ENCODE measurements at places on chromosomes 5 and 9.

DNA sequence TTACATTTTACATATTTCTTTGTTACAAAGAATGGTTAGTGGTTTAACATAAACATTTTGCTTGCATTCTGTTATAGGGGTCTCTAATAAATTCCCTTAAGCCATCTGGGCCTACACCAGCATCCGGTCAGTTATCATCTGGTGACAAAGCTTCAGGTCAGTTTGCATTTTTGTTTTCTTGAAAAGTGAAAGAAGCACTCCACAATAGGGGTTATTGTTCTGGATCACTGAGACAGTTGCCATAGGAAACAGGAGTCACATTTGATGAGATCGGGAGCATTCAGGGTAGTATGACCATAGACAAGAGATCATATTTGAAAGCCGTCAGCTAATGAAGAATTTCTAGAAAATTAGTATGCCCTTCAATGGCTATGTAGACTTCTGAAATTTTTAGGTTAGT, 63.6 kb downstream of the NUP214 start:
- DNase-seq: no peak

- DNase-seq: no peak
These were observed 208.6 kb downstream of the EPB41L4A start for GRCh38 chr5:112210430-112211005.

DNA sequence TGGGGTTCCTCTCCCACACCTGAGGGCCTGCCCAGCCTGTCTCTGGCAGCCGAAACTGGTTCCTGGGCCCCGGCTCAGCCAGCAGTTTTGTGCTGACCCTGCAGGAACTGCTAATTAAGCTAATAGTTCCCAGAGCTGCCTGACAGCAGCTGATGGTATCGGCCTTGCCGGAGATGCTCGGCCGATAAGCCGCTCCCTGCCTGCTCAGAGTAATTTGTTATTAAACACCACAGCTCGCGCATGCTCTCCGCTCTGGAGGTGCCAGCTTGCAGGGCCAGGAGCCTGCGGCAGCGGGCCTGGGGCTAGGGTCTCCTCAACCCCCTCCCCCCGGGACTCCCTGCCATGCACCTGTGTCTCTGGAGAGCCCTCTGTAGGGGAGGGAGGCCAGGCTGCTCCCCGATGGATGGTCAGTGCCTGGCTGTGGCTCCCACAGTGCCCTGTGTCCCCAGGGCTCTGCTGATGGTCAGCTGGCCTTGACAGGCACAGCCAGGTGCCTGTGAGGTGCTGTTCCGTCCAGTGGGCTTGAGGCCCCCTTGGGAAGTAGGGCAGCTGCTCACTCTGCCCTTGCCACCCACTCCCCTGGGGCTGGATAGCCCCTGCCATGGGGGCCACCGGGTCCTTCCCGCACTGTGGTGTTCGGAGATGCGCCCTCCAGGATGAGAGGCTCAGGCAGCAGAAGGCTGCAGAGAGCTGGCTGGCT, 41.7 kb downstream of the RXRA start:
- no peak for DNase-seq

DNA sequence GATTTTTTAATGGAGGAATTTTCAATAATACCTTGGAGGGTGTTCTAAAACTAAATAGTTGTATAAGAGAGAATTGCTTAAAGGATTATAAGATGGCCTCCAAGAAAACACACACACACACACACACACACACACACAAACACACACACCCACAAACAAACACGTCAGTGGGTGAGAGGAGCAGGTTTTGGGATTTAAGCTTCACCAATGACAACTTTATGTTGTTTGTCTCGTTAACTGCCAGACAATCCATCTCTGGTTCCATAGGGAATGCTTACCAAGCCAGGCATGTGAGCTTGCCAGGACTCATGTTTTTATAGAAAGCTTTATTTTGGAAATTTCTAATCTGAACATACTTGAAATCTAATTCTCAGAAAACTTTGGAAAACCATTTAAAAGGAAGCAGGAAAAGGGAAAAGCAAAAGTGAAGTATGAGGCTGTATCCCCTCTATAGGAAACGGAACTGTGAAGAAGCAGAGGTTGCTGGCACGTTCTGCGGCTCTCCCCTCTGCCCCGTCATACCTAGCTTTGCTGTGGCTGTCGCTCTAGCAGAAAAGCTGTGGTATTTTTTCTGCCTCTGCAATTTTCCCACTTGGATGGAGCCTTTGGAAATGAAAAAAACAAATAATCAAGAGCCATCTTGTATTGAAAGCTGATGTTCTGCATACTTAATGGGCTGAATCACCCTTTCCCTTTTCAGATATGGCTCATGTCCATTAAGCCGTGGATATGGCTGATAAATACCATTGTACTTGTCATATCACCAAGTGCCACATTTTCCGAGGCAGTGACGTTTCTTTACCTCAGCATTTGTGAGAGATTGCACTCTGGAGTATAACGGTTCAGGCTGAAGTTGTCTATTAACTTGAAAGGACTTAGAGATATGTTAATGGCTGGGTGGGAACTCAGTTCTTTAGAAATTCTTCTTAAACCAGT, 112.7 kb downstream of the NTRK2 start:
- DNase-seq: no peak

- peak; percentile 62 for DNase-seq
These were observed 18.8 kb downstream of the SMIM32 start for GRCh38 chr5:136174021-136174659.

- no peak for DNase-seq
These were observed 109.9 kb upstream of the IL12B start for GRCh38 chr5:159440235-159440634.

DNA sequence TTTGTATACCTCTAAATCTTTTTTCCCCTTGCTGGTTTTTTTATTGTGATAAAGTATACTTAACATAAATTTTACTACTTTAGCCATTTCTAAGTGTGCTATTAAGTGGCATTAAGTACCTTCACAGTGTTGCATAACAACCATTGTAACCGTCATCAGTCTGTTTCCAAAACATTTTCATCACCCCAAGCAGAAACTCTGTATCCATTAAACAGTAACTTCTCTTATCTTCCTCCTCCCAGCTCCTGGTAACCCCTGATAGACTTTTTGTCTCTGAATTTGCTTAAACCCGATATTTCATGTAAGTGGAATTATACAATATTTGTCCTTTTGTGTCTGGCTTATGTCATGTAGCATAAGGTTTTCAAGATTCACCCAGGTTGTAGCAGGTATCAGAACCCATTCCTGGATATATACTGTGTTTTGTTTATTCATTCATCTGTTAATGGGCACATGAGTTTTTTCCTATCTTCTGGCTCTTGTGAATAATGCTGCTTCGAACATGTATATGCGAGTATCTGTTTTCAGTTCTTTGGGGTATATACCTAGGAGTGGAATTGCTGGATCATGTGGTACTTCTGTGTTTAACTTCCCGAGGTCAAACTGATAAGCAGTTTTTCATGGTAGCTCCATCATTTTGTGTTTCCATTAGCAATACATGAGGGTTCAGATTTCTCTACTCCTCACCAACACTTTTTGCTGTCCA, 66.4 kb downstream of the EHMT1 start:
- DNase-seq: peak; percentile 11

DNA sequence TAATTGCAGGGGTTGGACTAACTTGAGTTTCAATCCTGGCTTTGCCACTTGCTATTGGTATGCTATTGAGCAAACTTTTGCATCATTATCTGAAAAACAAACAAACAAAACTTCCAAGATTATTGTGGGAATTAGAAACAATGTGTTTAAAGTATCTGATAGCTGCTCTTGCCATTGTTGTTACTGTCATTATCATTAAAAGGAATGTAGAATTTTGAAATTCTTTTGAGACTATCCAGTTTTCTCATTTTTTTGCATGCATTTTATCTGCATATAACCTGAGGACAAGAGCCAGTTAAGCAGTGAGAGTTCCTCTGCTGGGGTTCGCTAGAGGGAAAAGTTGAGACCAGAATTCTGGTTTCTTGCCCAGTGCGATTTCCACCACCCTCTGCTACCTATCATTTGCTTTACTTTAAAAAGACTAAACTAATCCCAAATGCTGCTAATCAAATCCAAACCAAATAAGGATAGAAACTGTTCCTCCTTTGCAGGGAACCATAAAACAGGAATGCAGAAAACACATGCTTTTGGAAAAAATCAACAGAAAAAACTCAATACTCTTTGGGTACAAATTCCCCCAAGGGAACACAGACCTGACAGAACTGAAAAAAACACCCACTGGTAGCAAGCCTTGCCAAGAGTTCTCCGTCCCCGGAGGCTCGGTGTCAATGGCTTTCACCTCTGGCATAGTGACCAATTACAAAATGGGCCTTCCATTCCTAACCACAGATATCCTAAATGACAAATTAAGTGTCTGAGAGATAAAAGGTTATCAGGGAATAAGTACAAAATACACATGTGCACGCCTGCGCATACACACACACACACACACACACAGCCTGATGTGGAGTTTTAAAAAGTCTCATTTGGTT, 373.7 kb downstream of the ARL15 start:
- no peak for DNase-seq

DNA sequence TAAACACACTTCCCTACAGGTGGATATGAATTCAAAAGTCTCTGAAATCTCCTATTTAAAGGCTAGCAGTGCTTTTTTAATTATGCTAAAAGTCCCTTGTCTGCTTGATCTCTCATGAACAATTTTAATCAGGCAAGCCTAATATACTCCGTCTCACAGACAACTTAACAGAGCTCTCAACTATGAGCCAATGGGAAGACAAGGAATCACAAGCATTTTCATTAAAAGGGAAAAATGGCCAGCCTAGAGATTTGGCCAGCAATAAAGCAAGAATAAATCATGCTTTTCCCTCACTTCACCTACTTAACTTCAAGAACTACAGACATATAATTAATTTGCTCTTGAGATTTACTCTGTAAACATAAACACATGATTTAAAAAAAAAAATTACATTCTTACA, 78.0 kb downstream of the RFX3 start:
- DNase-seq: no peak

- no peak for DNase-seq
These were observed 26.3 kb upstream of the FREM1 start for GRCh38 chr9:14936491-14936890.

- no peak for DNase-seq
These were observed at the start of gene RAI14 for GRCh38 chr5:34656001-34656699. Gene RAI14, plus strand, starts transcription at chr5:34656328. Its CDS starts 30,592 bp downstream, at chr5:34686920.

- DNase-seq: no peak
These were observed 333.6 kb downstream of the PIK3R1 start for GRCh38 chr5:68548959-68549676.
